ENCODE measurements at places on chromosomes 4 and X.

- DNase-seq, result no peak
Observed at GRCh38 chrX:142149919-142150318, 55.2 kb downstream of the MAGEC2 start.

DNA sequence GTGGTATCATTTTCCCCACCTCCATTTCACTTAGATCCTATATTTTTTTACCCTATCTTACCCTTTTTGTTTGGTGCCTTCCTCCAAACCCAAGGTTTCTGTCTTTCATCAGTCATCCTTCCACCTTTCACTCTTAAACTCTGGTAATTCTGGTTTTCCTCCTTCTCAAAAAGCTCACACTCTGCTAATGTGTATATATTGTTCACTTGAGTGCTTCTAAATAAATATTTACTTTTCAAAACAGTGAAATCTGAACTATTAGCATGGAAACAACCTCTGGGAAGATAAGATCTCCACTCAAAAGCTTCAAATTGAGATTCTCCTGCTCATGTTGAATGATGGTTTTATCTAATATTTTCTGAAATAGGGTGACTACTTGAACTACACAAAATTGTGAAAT is 21.5 kb downstream of the XIAP start:
- DNase-seq, result no peak

GRCh38 chr4:167117273-167117672 is 117.0 kb downstream of the SPOCK3 start:
- DNase-seq, result no peak

DNA sequence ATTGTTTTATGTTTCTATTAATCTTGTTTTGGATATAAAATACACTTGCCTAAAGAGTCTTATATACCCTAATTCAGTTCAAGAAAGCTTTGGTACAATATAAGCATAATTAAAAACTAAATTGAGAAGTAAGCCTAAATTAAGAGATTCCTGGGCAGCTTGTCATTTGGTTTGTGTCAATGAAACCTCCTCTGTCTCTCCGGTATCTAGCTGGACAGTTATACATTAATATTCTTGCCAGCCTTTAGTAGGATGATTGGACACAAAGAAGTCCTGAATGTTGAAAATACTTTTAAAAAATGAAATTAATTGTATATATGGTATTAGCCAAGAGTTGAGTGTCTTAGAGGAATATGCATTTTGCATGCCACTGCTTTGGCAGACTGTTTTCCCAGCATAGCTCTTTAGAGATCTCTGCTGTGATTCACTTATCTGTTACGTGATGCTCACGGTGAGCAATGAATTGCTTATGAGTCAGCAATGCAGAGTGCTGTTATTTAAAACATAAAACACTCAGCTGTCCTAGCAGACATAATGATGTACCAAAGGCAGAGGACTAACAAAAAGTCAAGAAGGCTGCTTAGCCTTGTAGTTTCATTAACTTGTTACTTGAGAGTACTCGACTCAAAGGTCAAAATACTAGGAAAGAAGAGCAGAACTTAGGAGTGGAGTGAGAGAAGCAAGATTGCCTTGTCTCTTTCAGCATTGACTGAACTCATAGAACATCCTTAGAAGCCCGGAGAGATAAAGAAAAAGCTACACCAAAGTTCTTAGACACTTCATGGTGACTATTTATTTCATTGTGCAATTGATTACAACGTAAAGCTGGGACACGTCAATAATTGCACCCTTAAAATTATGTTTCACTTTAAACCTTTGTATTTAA is 1296.1 kb upstream of the PCDH7 start:
- peak; percentile 87 for DNase-seq

DNA sequence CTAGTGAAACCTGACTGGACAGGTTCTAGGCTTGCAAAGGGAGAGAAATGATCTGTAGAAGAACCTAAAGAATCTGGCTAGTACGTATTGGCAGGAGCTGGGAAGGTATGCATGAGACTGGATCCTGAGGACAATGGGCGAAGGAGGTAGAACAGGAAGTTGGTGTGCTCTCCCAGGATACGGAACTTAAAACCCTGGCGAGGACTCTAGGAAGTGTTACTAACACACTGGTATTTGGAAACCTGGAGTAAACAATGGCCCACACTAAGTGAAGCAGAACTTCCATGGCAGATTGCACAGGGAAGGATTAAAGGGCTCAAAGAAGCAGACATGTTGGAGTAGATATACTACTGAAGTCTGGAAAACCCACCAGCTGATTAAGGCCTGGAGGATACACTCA is 9.1 kb downstream of the SYN1 start:
- no peak for DNase-seq

DNA sequence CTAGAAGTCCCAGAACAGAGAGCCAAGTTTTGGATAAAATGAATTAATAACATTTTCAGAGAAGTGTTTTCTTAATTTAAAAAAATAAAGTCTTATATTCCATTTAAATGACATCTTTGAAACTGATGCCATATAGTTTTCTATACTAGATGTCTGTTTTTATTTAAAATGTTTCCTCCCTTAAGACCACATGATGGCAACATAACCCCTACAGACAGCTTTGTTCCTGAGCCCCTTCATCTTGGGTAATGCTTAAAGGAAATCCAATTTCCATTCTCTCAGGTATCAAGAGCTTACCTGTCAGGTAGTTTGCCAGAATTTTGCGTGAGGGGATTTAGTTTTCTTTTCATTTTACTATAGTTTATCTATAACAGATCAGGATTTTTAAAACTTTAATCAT is 181.4 kb upstream of the UGT8 start:
- DNase-seq, result no peak

- no peak for DNase-seq
Observed at GRCh38 chrX:14489437-14489836, 39.9 kb upstream of the GLRA2 start.

- DNase-seq, result peak; percentile 43
Observed at GRCh38 chr4:66052426-66052825, 382.1 kb upstream of the EPHA5 start.

DNA sequence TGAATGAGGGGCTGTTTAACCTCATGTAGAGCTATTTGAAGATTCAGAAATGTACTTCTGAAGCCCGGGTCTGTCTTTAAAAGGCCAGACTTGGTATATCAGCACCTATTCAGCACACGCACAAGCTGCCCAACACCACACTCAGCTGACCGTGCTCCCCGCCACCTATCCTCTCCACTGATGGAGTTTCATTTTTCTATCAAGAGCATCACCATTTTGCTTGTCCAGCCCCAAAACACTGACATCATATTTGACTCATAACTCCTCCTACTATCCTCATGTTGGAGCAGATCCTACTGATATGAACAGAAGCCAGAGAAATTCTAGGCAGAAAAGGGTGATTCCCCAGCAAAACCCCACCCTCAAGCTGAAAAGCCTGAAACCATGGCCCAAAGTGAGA is 100.3 kb downstream of the SORBS2 start:
- no peak for DNase-seq

DNA sequence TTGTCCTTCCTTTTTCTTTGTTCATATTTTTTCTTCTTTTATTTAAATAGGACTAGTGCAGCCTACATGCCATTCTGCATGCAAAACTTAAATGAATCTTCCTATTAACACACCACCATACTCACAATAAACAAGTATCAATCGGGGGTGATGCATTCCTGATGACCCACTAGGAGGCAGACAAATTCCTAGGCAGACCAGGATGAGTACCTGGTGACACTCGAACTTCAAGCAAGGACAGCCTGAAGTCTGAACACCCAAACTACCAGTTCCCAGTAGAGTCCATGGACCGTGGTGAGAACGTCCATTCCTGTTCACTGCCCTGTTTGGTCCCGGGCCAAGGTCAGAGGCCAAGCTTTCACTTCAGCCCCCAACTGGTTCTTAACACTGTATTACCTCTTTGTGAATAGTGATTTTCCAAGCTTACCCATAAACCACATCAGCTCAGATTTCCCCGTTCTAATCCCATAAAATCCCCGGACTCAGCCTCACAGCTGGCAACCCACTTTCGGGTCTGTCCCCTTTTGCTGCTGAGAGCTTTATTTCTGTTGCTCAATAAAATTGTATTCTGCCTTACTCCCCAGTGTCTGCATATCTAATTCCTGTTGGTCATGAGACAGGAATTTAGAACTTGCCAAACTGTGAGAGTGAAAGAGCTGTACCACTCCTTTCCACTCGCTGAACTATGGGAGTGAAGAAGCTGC is 1286.6 kb downstream of the FSTL5 start:
- DNase-seq, result peak; percentile 5

DNA sequence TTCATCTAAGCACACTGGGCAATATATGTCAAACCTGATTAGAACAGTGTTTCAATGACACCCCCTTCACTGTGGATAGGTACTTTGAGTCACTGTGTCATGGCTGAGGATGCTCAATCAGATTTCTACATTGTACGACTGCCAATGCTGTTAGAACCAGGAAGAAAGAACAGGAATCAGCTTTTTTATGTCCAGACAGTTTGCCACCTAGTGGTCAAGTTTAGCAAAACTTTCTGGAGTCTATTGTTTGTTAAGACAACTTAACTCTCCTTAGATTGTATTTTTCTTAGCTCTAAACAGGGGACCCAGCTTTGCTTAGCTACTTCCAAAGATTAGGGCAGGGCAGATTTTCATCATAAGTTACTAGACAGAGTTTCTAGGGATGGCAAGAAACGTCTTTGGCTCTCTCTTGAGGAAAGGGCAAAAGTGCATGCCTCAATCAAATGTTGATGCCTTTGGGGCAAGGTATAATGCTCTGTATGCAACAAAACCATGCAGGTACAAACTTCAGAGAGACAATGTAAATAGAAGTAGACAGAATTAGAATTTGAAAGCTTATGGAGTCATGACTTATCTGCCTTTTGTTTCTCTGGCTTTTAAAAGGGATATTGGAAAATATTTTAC is 40.5 kb upstream of the BMP3 start:
- DNase-seq, result peak; percentile 73

DNA sequence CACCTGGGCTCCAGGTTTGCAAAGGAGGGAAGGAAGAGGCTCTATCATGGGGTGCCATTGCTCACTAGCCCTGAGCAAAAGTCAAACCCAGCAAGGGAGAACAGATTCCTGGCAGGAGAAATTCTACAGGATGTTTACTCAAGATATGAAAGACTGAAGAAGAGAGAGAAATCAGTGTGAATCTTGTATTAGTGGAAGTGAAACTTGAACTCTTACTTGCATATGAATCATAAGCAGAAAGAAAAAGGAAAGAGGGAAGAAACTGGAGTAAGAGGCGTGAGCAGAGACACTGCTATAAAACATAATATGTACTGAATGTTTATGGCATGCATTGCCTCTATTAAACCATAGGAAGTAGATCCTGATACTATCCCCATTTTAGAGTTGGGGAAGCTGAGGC is 60.9 kb downstream of the C4orf46 start:
- DNase-seq, result peak; percentile 35

- no peak for DNase-seq
Observed at GRCh38 chrX:149848855-149849254, 32.1 kb upstream of the MAGEA8 start.

DNA sequence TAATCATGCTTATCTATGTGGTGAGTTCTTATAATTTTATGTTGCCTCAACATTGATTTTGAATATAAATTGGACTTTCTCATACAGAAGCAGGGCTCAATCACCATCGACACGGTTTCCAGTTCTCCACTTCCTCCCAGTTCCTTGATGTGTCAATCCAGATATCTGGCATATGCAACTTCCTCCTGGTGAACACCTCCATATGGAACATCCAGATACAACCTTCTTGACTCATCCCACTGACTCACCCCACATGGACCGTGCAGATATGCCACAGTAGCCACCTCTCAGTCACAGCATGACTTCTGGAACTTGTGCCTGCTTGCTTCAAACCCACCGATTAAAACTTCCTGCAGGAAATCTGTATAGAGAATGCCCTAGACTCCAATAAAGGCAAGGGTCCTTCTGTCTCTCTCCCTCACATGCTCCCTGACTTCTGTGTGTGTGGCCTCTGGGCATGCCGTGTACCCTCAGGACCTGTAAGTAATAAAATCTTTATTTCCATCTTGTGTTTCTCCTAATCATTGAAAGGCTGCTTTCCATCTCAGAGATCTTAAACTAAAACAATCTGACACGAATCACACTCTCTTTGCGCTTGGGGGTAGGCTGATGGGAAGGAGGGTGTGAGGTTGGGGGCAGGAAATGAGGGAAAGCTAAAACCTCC is 67.0 kb downstream of the HTRA3 start:
- DNase-seq, result no peak

GRCh38 chr4:105630670-105631655 is 77.5 kb downstream of the INTS12 start:
- no peak for DNase-seq

DNA sequence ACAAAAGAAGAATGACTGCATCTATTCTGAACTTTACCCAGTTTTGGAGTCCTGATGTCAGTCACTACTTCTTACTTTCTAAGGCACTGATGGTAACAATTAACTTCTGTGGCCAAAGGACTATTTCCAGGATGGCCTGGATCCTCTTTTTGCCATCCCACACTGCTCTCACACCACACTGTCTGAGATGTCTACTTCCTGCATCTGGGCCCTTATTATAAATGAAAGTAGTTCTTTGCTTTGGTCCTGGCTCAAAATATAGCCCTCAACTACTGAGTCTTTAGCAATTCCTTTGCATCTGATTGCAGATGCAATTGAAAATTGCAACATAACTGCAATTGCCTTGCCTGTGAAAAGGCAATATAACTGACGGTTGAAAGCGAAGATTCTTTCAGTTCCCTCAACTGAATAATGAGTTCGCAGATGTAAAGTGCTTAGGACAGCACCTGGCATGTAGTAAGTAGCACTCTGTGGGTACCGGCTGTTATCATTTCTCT is 44.2 kb downstream of the COQ2 start:
- no peak for DNase-seq

- no peak for DNase-seq
Observed at GRCh38 chrX:123797543-123798447, 62.1 kb upstream of the XIAP start.

DNA sequence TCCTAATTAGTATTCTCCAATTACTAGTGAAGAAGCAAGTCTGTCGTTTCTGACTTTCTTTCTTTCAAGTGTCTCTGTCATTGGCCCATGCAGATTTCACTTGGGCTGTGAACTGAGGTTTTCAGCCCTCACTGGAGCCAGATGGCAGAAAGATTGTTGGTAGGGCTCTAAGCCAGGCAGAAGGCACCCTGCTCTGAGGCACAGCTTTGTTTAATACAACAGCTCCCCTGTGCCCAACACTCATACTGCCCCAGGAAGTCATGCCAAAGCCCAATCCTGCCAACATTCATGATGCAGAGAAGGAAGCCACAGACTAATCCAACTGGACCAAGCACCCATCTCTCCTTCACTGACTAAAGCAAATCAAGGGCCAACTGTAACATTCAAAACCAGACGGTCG is 117.1 kb upstream of the FRG1 start:
- no peak for DNase-seq

DNA sequence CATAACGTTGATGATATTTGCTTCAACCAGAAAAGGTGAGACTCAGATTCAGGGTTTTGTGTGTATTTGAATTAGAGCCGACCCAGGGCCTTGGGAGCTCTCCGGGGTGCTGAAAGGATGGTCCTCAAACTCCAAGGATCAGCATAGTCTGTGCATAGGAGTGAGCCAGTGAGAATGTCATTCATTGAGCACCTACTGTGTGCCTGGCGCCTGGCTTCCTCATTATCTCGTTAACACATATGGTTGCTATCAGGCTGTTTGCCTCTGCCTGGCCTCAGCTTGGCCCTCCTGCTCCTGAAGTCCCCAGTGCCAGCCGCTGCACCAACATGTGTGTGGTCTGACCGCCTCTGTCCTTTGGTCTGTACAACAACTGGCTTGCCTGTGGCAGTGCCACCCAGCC is 25.1 kb upstream of the JAKMIP1 start:
- DNase-seq, result peak; percentile 15

- no peak for DNase-seq
Observed at GRCh38 chr4:46393606-46394005, 3.7 kb upstream of the GABRA2 start.

GRCh38 chr4:150939530-150939929 is 75.6 kb downstream of the LRBA start:
- DNase-seq, result no peak

GRCh38 chr4:83993774-83994173 is 457.9 kb downstream of the GPAT3 start:
- no peak for DNase-seq
